GM13977 (cell line): ENCODE measurements at places on chromosomes 3 and 15.

DNA sequence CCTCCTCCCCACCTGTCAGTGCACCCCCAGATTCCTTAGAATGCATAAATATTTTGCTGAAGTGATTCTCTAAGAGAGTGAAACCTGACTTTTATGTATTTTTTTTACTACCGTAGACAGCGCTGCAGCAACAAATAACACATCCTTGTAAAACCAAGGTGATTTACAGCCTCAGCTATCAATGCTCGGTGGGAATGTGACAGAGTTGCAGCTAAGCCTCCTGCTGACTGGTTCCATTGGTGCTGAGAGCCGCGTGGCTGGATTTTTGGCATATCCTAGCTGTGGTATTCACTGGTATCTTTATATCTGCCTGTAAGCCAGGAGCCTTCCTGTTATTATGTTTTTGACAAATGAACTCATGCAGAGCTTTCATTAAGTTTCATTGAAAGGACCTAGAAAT, 11.0 kb downstream of the FGD5 start:
- DNase-seq: no peak

GRCh38 chr15:63052077-63052841, 9.7 kb downstream of the TPM1 start:
- no peak for DNase-seq

- no peak for DNase-seq
Measured at GRCh38 chr15:60138397-60138968, 134.4 kb downstream of the FOXB1 start.

DNA sequence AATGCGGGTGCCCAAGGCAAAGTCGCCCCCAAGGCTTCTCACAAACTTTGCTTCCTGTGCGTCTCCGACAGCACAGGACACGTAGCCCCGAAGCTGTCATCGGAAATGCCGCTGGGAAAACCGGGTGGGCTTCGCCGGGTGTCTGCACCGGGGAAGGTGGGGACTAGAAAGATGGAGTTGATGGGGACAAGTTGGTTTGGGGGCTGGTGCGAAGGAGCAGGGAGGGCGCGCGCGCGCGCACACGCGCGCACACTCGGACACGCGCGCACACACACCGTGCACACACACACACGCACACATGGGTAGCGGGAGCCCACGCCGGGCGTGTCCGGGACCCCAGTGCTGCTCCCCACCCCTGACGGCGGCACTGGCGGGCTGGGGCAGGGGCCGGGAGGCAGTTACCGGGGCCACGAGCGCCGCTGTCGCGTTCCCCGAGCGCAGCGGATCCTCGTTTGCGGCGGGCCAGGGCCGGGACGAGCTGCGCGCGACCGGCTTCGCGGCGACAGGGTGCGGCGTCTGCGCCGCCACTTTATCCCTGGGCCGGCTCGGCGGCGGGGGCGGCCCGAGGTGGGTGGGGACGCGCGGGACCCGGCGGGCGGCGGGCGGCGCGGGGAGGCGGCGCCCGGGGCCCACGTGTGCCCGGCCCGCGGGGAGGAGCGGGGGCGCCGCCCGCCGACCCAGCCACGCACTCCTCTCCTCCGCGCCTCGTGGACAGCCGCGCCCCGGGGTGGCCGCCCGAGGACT, 539 bp upstream of the MGLL start:
- DNase-seq: peak; percentile 75

DNA sequence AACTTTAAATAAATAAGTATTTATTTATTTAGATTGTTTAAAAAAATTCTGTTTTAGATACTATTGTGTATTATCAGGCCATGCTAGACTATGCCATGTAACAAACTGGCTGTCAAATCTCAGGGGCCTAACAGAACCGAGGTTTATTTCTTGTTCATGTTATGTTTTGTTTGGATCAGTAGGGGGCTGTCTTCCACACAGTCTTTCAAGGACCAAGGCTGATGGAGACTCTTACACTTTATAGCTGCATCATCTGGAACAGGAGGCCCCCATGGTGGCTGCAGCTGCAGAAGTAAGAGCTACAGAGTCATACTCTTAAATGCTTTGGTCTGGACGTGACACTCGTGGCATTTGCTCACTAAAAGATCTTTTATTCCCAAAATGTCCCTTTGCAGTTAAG, 33.0 kb upstream of the ARL14 start:
- no peak for DNase-seq

GRCh38 chr3:146250449-146251382, at the start of gene PLSCR4:
Gene PLSCR4 (minus strand): TSS chr3:146251105. CDS start chr3:146222071, 29,034 bp downstream.
- peak; percentile 45 for DNase-seq

GRCh38 chr3:136250903-136251460, 842 bp downstream of the PCCB start:
- DNase-seq: peak; percentile 55

DNA sequence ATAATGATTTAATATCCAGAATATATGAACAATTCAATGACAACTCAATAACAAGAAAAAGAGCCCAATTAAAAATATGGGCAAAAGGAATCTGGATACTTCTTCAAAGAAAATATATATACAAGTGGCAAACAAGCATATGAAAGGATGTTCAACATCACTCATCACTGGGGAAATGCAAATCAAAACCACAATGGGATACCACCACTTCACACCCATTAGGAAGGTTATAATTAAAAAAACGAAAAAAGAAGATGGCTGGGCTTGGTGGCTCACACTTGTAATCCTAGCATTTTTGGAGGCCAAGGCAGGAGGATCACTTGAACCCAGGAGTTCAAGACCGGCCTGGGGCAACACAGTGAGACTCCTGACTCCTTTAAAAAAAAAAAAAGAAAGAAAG, 4.1 kb downstream of the CCDC12 start:
- no peak for DNase-seq

GRCh38 chr15:90040618-90041017, 39.5 kb downstream of the ZNF710 start:
- DNase-seq: no peak

- no peak for DNase-seq
Measured at GRCh38 chr15:26985050-26985449, 14.1 kb downstream of the GABRG3 start.

- no peak for DNase-seq
Measured at GRCh38 chr3:39748002-39748401, 61.4 kb upstream of the MYRIP start.

DNA sequence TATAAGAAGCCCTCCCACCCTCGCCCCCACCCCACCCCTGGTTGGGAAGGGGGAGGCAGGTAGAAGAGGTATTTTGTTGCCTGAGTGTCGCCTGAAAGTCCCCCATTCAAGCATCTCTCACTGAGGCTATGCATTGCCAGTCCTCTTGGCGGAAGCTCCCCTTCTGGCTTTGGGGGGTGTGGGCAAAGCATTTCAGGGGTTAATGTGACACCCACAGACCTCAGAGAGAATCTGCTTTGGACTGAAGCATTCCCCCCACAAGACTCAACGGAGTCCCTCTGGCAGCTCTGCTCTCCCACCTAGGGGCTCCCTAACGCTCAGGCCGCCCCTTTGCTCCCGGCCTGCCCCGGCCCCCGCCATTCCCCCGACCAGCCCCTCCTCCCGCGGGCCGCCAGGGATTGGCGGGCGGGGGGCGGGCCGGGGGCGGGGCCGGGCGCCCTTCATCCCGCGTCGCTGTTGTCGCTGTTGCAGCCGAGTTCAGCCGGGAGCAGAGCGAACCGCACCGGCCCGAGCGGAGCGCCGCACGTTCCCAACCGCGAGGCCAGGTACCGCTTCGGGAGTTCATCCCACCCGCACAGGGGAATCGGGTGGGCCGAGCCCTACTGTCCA, at the start of gene SLC38A3:
TSS of gene SLC38A3 (plus strand) at position 468 of the 609 bp plus-strand sequence. CDS start 8,929 bp downstream, outside the sequence.
- no peak for DNase-seq

- DNase-seq: no peak
Measured at GRCh38 chr3:26682406-26682805, 59.8 kb downstream of the LRRC3B start.

DNA sequence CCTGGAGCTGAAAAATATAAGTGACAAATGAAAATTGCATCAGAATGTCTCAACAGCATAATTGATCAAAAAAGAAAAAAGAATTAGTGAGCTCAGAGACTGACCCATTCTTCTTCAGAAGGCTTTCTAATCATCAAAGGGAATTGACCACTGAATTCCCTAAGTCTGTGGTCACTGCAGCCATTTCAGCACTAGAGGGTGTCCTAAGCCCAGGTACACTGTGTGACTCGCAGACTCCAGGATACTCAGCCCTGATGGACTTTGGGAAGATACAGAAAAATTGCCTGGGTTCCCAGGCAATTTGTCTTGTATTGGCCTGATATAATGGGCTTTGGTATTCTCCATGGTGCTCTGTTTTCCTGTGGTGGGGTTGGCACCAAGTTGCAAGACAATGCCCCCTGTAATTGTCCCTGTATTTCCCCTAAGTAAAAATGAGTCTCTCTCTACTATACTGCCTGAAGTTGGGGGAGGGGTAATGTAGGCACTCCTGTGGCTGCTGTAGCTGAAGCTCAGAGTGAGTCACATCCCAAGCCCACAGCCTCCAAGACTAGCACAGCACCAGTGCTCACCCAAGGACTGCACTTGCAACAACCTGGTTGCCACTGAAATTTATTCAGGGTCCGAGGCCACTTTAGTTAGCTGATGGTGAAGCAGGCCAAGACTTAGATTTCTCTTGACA, 256.0 kb upstream of the STAC start:
- no peak for DNase-seq
